ENCODE measurements at places on chromosomes 2 and 18.

DNA sequence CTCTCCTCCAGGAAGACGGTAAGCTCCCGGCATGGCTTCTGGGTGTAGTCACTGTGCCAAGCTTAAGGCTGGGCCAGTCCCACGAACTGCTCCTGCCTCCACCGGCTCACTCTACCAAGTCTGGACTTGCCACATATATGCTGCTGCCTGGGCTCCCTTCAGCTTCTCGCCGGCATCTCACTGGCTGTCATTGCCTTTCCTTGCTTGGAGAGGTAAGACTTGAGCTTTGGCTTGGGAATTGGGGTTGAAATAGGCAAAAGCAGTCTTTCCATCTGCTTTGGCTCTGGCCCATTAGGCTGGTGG lies 481.0 kb downstream of the TGIF1 start:
- DNase-seq, result no peak

DNA sequence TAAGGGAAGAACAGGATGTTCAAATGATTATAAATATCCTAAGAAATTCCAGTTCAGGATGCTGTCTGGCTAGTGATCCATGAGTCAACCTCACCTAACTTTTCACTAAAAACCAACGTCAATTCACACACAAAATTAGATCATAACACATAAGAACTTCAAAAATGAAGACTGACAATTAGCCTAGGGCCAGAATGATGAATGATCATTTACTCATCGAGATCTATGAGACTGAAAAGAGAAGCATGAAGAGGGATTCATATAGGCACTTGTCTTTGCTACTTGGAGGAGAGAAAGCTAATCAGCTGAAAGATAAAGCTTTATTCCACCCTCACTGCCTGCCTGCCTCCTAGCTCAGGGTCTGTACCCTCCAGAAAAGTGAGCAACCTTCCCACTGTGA lies 29.8 kb downstream of the ADD2 start:
- DNase-seq, result no peak

DNA sequence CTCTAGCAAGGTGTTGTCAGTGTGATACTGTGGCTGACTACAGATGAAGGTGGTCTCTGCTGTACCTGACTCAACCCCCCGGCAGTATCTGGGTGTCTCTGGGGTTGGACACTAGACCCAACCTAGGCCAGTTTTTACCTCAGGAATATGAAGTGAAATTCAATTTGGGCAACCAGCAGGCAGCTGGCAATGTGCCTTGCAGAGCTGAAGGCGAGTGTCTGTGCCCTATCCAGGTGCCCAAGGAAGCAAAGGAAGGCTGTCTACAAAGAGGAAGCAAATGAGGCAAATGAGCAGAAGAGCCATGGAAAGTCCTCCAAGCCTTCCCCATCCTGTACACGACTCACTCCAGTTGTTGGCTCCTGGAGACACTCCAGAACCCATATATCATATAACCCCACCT lies 264.6 kb upstream of the AGAP1 start:
- DNase-seq, result no peak

DNA sequence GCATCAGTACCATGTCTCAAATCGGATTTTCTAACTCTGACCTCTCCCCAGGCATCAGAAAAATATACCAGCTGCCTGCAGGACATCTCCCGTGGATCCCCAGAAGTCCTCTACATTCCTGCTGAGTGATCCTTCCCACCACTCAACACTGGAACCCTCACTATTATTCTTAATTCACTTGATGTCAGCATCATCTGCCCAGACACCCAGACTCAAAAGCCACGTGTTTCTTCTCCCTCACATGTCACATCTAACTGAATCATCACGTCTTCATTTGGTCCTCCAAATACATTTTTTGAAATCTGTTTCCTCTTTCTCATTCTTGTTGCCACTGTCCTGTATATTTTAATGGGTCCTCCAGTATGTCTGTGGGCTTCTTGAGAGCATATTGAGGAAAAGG lies 218.6 kb downstream of the HRH4 start:
- DNase-seq, result no peak

GRCh38 chr18:35692866-35693265 lies 111.3 kb downstream of the GALNT1 start:
- no peak for DNase-seq

GRCh38 chr2:220736778-220737177 lies 835.3 kb downstream of the EPHA4 start:
- DNase-seq, result no peak

GRCh38 chr2:230011617-230012016 lies 57.1 kb downstream of the SLC16A14 start:
- DNase-seq, result no peak

DNA sequence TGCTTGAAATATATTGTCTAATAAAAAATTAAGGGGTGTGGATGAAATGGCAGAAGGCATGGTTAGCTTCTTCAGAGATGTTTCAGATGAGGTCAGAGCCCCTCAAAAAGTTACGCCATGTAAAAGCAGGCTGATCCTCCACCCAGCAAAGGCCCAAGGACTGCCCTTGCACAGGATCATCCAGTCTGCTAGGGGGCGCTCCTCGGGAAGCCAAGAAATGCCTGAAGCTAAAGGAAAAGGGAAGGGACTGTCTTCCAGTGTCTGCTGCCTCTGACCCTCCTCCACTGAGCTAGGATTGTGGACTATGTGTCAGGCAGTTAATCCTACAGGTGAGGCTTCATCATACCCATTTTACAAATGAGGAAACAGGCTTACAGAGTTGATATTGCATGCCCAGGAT lies 33.8 kb upstream of the TEX51 start:
- DNase-seq, result no peak

GRCh38 chr2:61727746-61728145 lies 126.1 kb downstream of the FAM161A start:
- DNase-seq, result no peak

DNA sequence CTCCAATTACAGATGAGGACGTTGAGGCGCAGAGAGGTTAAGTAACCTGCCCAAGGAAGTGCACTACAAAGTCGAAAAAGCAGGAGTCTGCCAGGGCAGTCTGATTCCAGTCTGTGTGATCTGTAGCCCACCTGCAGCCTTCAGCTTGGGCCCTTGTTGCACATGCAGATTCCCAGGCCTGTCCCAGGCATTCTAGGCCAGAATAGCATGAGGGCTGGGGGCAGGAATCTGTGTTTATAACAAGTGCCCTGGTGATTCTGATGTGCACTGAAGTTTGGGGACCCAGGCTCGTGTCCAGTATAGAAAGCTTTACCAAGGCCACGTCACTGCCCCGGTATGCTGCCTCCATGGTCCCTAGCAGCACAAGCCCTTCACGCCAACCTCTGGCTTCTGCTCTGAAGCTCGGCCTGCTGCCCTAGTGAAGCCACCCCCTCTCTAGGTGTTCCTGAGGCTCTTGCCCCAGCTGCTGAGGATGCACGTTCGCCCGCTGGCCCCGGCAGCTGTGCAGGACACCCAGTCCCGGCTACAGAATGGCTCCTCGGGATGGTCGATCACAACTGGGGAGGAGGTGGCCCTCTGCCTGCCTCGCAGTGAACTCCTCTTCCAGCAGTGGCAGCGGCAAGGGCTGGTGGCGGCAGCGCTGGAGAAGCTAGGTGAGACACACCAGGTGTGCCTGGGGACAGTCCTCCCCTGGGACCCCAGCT lies 4.6 kb downstream of the CHRNG start:
- DNase-seq, result no peak

DNA sequence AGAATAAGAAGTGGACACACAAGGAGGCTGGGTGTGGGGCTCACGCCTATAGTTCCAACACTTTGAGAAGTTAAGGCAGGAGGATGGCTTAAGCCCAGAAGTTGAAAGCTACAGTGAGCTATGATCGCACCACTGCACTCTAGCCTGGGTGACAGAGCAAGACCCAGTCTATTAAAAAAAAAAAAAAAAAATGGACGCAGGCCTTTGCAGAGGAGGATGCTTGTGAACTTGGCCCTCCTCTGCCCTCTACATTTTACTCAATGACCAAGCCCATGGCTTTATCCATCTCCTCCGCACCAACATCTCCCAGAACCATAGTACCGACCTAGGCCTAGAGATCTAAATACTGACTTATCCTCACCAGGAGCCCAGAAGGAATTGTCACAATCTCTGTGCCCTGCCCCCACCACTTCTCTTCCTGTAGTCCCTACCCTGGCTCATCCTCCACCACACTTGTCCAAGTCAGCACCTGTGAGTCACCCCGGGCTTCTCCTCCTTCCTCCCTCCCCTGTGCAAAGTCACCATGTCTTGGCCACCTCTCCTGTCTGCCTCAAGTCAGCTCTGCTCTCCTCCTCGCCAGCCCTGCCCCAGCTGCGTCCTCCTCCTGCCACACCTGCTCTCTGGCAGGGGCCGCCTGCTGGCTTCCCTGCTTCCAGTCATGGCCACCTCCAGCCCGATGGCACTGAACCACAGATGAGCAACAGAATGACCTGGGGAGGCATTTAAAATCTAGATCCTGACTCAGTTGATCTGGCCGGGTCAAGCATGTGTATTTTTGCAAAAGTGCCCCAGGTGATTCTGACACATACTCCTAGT lies 35.8 kb upstream of the ASPRV1 start:
- no peak for DNase-seq

DNA sequence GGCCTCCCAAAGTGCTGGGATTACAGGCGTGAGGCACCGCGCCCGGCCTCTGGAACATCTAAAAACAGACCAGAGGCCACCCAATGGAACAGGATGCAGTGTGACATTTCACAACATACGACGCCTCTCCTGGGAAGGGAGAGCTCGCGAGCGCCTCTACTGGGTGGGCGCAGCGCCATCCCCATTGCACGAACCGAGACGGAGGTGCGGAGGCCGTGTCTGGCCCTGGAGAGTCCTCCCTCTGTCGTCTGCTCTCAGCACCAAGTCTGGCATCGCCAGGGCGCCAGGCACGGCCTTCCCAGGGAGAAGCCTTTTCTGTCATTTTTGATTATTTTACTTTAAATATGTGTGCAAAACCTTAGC lies 9.4 kb upstream of the GBX2 start:
- no peak for DNase-seq

GRCh38 chr18:77218642-77219041 lies 31.0 kb upstream of the GALR1 start:
- no peak for DNase-seq

DNA sequence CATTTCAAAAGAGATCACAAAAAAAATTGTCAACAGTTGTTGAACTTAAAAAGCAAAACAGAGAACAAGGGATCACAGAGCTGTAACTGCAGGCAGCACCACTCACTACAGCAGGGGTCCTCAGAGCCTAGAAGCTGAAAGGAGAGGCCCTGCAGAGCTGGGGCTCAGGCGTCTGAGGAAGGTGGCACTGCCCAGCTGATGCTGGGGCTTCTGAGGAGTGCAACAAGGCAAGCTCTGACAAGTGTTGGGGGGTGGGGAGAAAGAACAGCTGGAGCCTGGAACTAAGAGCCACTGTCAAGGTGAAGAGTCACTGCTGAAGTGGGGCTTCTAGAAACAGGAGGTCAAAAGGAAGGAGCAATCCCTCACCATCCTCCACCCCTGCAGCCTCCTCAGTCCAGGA lies 46.2 kb downstream of the FTCDNL1 start:
- DNase-seq, result no peak

DNA sequence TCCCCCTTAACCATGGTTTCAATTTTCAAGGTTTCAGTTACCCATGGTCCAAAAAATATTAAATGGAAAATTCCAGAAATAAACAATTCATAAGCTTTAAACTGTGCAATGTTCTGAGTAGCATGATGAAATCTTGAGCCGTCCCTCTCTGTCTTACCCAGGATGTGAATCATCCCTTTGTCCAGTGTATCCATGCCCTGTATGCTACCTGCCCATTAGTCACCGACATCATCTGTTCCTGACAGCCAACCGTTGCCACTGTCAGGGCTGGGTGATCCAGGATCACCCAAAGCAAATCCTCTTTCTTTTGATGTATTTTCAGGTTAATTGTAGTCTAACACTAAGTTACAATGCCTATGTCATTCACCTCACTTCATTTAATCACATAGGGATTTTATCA lies 15.7 kb upstream of the OLA1 start:
- no peak for DNase-seq

GRCh38 chr2:95578539-95578938 lies 13.3 kb upstream of the TRIM43 start:
- no peak for DNase-seq

DNA sequence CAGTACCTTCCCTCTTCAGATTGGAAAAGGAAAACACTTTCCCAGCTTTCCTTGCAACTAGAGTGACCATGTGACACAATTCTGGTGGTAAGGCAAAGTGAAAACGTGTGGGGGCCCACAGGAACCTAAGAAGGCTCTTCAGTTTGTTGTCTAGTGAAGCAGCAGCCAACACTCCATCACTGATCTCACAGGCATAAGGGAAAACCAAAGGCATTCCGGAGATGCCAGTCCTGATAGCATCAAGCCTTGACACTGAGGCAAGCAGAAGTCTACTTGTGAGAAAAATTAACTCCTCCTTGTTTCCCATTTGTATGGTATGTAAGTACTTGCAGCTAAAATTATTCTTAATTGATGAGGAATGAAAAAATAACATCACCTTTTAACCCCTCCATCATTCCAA lies 88.3 kb downstream of the ETAA1 start:
- DNase-seq, result no peak

DNA sequence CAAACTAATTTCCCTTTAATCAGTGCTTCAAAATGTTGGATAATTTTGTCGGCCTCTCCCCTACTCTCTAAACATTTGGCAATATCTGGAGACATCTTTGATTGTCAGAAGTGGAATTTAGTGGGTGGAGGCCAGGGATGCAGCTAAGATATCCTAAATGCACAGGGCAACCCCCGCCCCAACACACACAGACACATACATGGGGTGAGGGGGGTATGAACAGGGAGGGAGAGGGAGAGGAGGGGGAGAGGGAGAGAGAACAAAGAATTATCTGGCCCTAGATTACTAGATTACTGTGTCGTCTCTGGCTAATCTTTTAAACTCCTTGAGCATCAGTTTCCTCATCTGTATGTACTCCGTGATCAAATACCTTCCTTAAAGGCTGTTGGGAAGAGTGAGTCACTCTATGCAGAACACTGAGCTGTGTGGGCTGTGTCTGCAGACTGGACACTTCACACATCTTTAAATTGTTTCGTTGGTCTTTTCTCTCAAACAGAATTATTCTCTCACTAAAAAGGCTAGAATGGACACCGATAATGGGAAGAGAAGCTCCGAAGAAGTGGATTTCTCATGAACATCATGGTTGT lies 2.9 kb downstream of the RNF149 start:
- no peak for DNase-seq

DNA sequence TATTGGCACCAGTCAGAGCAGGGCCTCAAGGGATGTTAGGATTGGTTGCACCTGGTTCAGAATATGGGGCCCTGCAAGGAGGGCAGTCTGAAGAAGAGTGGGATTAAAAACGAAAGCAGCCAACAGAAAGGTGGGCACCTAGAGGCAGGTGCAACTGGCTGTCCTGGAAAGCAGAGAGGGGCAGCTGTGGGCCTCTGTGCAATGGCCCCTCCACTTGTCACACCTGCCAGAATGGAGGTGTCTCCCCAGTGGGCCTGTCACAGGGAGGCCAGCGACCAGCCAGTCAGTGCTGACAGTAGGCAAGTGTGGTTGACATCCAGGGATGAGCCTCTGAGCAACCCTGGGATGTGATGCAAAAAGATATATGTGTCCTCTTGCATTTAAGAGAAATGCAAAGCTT lies 37.7 kb downstream of the INPP4A start:
- DNase-seq, result no peak

GRCh38 chr2:158935617-158936016 lies 32.8 kb upstream of the TANC1 start:
- no peak for DNase-seq
